Suppressor macrophage treated with lipopolysaccharide for 4 hours (primary cell): ENCODE measurements at places on chromosomes 6 and 20.
A peak's percentile ranks its signal among the peaks of the same experiment; 100 is the strongest.

DNA sequence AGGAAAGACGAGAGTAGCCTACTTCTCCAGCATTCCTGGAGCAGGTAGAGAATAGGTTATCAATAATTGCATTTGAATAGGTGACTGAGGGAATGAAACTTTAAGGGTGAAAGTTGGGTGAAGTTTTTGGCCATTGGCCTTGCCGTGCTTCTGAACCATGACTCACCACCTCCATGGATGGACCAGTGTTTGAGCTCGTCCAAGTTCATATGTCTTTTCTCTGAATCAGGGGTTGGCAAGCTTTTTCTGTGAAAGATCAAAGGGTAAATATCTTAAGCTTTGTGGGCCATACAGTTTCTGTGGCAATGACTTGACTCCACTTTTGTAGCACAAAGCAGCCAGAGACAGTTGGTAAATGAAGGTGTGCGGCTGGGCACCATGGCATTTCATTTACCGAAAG lies 31.8 kb downstream of the SNRNP48 start:
- no peak for DNase-seq

DNA sequence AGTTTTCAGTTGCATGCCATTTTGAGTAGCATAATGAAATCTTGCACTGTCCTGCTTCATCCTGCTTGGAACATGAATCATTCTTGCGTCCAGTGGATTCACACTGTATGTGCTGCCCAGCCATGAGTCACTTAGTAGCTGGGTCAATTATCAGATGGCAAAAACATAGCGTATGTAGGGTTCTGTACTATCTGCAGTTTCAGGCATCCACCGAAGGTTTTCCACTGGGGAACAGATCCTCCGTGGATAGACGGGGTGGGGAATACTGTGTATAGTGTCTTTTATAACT lies 61.4 kb downstream of the IL22RA2 start:
- DNase-seq: no peak

DNA sequence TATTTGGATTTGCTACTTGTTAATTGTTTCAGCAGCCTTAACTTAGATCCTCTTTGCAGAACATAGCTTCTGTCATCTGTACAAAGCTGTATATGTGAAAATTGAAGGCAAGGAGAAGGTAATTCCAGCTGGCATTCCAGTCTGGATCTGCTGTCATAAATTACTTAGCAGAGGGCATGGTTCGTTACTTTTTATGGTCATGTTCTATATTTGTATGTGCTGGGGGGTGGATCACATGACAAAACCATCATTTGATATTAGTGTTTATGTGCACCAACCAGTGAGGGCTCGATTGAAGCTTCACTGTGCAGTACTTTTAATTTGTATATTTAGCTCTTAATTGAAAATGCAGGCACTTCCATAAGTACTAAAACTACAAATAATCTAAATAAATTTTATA lies 80.2 kb downstream of the CAP2 start:
- DNase-seq: no peak

DNA sequence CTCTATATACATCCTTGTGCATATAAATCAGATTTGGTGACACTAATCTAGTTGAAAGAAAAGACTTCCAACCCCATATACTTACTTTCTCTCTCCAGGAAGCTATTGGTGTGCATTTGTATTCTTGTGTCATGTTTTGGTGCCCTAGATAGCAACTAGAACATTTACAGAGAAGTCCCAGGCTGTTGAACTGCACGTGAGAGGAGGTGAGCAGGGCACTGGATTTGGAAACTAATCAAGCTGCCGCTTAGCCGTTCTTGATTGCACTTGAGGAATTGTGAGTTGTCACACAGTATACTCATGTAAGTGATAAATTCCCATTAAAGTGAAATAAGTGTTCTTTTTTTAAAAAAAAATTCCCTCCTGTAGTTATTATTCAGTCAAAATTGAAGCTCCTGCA lies 7.6 kb downstream of the WRNIP1 start:
- DNase-seq: no peak

GRCh38 chr6:142714951-142715785 lies 229.8 kb downstream of the HIVEP2 start:
- DNase-seq: no peak

- DNase-seq: peak; percentile 8
Measured at GRCh38 chr6:148611213-148611612, 135.6 kb upstream of the UST start.
